ENCODE measurements at places on chromosomes 4 and X.

DNA sequence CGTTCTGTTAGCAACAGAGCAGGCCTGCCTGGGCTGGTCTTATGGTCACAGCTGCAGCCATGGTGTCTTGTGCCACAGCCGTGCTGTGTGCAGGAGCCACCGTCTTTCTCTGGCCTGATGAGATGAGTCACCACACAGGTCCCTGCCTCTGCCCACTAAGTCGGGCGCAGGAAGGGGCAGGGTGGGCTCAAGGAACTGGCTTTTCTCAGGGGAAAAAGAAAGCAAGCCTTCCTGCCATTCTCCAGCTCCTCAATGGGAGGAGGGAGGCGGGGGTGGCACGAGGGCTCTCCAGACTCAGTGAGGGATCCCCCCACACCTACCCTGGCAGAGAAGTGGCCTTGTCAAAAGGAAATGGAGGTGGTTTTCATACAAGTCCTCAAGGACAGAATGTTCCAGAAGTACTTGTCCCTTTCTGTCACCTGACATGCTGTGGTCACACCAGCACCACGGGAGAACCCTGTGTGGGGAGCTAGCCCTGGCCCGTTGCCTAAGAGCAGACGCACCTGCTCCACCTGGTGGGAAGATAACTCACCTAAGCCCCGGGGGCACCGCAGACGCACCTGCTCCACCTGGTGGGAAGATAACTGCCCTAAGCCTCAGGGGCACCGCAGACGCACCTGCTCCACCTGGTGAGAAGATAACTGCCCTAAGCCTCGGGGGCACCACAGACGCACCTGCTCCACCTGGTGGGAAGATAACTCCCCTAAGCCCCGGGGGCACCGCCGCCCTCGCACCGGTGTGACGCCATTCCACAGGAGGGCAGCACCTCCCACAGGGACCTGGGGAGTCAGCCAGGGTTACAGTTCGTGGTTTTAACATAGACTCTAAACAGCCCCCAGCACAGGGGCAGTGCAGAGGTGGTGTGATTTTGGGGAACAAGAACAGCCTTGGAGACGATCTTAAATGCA, 18.5 kb downstream of the UVSSA start:
- no peak for DNase-seq

DNA sequence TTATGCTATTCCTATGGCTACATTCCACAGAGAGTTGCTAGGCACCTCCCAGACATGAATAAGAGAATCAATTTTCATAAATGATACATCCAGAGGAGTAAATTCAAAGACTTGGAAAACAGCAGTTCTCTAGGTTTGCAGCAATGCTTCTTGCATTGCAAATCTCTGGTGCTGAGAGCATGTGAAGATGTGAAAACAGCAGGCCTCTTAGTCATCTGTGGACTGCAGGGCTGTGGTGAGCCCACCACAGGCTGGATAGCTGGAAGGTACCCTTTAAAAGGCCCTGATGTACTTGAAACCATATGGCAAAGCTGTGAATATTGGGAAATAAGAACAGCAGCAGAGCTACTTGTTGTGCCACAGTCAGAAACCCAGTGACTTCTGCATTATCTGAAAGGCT, 2135.9 kb downstream of the ARAP2 start:
- DNase-seq: no peak

DNA sequence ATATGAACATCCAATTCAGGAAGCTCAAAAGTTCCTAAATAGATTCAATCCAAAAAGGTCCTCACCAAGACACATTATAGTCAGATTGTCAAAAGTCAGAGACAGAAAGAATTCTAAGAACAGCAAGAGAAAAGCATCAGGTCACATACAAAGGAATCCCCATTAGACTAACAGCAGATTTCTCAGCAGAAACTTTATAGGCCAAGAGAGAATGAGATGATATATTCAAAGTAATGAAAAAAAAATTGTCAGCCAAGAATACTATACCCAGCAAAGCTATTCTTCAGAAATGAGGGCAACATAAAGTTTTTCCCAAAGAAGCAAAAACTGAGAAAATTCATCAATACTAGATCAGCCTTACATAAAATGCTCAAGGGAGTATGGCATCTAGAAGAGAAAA, 106.6 kb upstream of the SH3RF1 start:
- no peak for DNase-seq

DNA sequence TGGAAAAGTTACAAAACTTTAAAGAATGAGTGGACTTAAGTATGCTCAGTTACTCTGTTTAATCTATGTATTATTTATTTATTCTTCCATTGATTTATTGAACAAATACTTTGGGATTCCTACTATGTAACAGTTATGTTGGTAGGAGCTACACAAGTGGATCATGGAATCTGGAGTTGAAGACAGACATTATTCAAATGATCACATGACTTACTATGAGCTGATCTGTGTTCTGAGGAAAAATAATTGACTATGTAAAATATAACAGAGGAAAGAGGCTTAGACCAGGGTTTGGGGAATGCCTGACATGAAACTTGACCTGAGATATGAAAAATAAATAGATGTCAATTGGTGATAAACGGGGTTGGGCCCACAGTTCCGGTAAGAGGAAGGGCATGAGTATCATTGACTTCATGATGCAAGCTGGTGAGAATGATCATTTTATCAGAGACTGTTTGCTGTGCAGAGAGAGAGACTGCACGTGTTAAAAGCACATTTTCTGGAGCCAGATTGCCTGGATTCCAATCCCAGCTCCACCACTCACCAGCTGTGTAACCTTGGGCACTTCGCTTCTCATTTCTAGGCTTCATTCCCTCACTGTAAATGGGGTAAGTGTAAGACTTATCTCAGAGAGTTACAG, 179.0 kb downstream of the SPCS3 start:
- DNase-seq: no peak

GRCh38 chr4:79498282-79498681, 90.3 kb upstream of the GK2 start:
- DNase-seq: no peak

DNA sequence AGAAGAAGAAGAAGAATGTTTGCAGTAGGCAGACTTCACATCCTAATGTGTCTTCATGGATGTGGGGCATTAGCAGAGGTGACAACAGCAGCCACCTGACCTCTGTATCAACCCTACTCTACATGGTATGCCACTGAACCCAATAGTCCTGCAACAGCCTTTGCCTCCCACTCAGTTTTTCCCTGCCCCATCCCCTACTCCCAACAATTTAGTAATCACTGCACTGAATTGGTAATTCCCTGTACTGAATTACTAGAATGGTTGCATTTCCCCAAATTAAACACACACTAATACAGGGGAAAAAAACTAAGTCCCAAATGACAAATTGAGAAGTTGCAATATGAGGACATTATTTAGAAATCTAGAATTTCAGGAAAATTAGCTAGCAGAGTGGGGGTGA, 31.4 kb upstream of the FAM241A start:
- no peak for DNase-seq

GRCh38 chr4:167452922-167453430, 218.7 kb upstream of the SPOCK3 start:
- DNase-seq: no peak

DNA sequence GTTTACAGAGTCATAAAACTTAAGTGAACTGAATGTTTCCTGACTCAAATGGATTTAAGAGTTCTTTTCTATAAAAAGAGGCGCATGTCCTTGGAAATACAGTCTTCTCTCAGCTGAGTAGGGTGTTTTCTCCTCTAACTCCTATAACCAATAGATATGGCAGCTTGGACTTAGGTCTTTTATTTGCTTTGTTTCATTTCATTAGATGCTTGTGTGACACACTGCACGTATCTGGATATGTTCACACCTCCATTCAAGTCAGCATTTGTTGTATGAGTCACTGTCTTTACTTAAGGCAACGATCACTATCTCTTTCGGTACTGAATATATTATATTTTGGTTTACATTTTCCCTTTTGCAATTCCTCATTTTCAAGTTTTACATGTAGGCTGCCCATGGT, 136.6 kb downstream of the ARSF start:
- no peak for DNase-seq

GRCh38 chr4:7970361-7970946, 30.8 kb upstream of the AFAP1 start:
- no peak for DNase-seq

- no peak for DNase-seq
Observed at GRCh38 chr4:110484029-110484428, 8.1 kb downstream of the ENPEP start.

DNA sequence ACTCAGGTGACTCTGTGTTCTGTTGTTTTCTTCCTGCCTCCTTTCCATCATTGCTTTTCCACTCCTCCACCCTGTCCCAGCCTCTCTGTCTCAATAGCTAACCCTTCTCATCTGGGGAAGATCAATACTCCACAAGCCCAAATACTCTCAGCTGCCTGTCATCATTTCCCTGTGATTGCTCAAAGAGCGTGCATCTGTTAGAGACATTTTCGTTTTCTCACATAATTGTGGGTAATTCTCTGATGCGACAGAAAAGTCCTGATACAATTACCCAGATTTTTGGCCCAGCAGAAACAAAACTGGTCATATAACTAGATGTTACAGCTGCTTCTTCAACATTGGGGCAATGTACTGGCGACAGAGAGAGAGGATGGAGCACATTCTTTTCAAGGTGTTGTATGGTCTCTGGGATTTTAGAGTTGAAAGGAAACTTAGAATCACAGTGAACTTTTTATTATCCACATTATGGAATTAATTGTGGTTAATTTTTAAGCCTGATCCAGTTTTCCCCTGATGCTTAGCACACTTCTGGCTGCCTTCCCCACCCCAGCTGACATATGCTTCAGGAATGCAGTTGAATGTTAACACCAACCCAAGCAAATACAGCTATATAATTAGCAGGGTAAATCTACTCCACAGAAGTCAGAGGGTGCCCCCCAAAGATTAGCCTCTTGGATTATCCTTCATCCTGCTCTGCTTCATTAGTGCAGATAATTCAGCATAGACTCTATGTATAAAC, 171.4 kb upstream of the ANXA3 start:
- DNase-seq: no peak

DNA sequence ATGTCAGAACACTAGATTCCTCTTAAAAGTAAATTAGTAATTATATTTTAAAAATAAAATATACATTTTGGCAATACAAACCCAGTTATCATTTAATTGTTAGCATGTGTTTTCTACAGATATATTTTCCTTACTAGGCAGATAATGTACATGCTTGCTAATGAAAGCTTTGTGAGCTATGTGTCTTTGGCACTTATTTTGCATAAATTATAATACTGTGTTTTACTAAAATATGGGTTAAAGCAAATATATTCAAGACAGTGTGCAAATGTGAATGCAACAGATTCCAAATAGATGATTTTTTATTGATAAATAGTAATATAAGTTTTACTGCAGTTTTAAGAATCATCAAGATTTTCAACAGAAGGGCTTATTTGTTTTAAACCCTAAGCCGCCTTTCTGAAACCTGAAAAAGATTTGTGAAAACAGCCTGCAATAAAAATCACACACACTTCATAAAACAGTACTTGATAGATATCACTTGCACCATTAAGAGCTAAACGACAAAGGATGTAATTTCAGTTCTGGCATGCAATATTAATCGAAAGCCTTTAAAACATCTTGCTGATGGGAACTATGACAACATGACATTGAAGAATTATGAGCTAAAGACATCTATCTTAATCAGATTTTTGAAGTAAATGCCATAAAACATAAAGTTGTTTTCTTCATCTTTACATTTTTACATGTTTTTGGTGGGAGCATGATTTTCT, 333.3 kb downstream of the DCTD start:
- no peak for DNase-seq

GRCh38 chr4:145387079-145387478, 94.6 kb upstream of the SMAD1 start:
- DNase-seq: no peak

GRCh38 chr4:151703401-151703800, 57.4 kb downstream of the GATB start:
- no peak for DNase-seq

GRCh38 chrX:34275699-34276098, 143.6 kb upstream of the FAM47A start:
- no peak for DNase-seq

GRCh38 chr4:52964011-52964410, 101.9 kb downstream of the RASL11B start:
- DNase-seq: no peak

GRCh38 chrX:80537096-80537495, 116.8 kb downstream of the TENT5D start:
- DNase-seq: no peak

- no peak for DNase-seq
Observed at GRCh38 chr4:6908432-6909112, 1.1 kb upstream of the TBC1D14 start.

DNA sequence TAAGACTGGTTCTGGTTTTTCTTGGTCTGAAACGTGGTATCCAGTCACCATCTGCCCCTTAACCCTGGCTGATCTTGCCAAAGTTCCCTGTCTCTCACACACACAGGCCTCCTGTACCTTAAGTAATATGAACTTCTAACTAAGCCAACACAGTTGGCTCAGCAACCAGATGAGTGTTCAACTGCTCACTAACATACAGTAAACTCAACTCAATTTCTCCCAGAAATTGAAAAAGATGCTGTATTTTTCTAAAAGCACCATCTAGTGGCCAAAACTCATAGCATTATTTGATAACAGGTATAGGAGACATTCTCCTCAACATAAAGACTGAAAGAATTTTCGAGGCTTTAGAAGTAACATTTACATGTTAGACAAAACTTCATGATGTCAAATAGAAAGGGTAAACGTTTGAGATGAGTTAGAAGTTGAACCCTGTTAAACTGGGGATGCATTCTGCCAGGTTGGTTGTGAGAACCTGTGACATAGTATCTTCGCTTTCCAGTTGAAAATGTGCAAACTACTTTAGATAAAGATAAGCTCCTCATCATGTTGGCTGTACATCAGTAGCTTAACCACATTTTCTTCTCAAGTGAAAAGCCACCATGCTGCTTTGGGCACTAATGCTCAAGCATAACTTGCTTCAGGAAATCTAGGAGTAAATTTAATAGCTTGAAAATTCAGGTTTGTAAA, 31.2 kb downstream of the CCNI start:
- no peak for DNase-seq

- no peak for DNase-seq
Observed at GRCh38 chr4:21113496-21114223, 413.4 kb downstream of the PACRGL start.

GRCh38 chr4:119113033-119113655, 22.5 kb upstream of the MYOZ2 start:
- no peak for DNase-seq

- no peak for DNase-seq
Observed at GRCh38 chr4:6229095-6229494, 28.7 kb upstream of the JAKMIP1 start.

GRCh38 chrX:115491766-115492165, 69.2 kb upstream of the PLS3 start:
- DNase-seq: no peak

- DNase-seq: no peak
Observed at GRCh38 chr4:112910109-112910736, 139.2 kb upstream of the ANK2 start.

DNA sequence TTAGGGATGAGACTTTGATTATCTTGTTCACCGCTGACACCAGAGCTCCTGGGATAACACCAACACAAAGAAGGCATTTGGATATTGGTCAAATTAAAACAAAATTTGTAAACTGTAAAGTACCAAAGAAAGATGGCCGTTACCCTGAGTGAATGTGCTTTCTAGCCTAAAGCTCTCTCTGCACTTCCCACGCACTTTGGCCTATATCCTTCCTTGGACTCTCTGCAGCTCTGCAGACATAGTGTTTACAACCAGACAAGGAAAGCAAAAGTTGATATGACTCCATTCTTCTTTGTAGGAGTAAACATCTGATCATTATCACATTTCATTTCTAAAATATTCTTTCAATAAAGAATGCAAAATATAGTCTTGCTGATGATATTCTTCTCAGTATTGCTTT, 44.8 kb upstream of the PITX2 start:
- DNase-seq: no peak

GRCh38 chrX:135489542-135489941, 30.9 kb upstream of the INTS6L start:
- no peak for DNase-seq

- DNase-seq: no peak
Observed at GRCh38 chrX:132877954-132878536, 80.4 kb downstream of the HS6ST2 start.
